ENCODE measurements at places on chromosomes 3 and 15. TPM values are rescaled to one million over a fixed set of nuclear protein-coding genes. Genes with fewer than 3 reads are reported as not detected.

GRCh38 chr3:189466004-189466403 is 165.2 kb upstream of the TP63 start:
- DNase-seq: no peak

DNA sequence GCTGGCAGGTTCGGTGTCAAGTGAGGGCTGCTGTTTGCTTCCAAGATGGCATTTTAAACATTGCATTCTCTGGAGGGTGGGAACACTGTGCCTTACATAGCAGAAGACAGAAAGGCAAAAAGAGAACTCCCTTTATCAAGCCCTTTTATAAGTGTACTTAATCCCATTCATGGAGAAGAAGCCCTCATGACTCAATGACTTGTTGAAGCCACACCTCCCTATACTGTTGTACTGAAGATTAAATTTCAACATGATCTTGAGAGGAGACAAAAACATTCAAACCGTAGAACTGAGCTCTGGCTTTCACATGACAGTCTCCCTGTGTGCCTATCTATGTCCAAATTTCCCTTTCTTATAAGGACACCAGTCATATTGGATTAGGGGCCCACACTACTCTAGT is 443.4 kb upstream of the CDIN1 start:
- DNase-seq: no peak

DNA sequence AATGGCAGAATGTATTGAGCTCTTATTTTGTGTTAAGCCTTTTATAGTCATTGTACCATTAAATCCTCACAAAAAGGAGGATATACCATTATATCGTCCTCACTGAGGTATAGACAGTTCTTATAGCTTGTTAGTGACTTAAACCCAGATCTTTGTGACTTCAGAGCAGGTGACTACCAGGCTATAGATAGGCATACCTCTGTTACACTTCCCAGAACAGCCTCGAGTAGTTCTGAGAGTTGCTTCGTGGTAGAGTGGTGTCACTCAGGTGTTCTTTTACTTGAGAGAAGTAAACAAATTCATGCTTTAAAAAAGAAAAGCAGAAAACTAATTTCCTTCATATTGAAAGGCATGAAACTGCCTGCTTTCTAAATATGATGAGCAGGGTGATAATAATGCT is 59.9 kb downstream of the SEC22A start:
- DNase-seq: no peak

DNA sequence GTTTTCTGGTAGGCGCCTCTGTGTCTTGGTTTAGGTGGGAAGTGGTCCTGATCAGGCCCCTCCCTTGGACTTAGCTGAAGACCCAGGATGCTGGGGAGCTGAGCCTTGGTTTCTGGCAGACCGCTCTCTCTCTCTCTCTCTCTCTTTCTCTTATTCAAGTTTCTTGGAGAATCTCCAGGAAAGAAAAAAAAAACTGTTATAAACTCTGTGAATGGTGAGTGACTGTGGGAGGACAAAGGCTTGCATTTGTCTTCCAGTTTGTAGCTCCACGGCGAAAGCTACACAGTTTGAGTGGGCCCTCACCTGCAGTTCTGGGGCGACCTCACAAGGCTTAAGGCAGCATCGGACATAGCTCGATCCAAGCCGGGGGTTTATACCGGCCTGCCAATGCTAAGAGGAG is 7.5 kb downstream of the DET1 start:
- no peak for DNase-seq

The COL6A5 gene
- under 0.01 TPM for total RNA-seq

DNA sequence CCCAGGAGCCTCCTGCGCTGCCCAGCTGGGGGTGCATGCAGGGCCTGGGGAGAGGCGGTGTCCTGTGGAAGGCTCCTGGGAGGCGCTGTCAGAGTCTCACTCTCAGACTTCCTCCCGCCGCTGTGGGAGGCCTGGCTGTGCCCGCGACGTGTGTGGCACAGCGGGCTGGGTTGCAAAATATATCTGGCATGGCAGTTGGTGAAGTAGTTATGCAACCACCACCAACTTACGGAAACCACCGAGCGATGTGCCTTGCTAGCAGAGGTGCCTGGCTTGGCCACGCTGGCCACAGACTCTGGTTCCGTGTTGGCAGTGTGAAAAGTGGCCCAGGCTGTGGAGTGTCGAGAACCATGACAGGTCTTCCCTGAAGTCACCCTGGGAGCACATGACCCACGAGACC is 30.6 kb upstream of the GATA2 start:
- DNase-seq: no peak

- no peak for DNase-seq
Measured at GRCh38 chr3:42473083-42473932, 29.1 kb upstream of the VIPR1 start.

DNA sequence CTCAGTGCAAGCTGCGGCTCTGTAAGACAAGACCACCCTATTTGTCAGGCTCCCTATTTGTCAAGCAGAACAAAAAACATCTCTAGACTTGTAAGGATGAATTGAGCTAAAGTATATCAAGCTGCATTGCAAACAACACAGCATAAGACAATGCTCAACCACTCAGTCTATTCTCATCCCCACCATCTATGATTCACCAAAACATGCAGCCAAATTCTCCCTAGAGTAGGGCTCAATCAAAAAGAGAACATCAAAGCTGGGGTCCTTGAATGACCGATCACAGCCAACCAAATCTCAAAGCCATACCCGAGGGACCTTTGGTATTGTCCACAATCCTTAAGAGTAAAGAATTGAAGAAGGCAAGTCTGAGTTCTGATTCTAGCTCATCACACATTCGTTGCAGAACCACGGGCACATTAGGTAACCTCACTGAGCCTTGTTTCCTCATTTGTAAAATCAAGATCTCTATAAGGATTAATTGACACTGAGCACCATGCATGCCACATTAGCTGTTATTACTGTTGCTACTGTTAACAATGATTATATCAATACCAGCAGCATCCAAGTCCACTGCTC is 31.2 kb downstream of the RFTN1 start:
- DNase-seq: no peak
